Renal pelvis (tissue), 12 donors: ENCODE measurements at places on chromosomes 13 and 19. TPM values are rescaled to one million over a fixed set of nuclear protein-coding genes. Genes with fewer than 3 reads are reported as not detected.
A peak's percentile ranks its signal among the peaks of the same experiment; 100 is the strongest.

DNA sequence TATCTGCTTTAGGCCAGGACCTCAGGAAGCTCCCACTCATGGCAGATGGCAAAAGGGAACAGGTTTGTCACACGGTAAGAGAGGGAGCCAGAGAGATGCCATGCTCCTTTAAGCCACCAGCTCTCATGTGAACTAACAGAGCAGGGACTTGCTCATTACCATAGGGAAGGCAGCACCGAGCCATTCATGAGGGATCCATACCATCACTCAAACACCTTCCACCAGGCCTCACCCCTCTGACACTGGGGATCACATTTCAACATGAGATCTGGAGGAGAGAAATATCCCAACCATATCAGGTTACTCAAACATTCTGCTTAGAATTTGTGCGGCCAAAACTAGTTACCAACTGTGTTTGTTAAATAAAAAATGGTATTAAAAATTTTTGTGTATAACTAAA, 427.0 kb downstream of the UQCRFS1 start:
- DNase-seq = peak; percentile 34

DHDH gene
- 8.5 TPM for polyA plus RNA-seq

SIGLEC5 gene
- polyA plus RNA-seq = 0.26 TPM

ZNF69 gene
- 29.8 TPM for polyA plus RNA-seq

- DNase-seq = no peak
Observed at GRCh38 chr13:103358255-103358932, 292.2 kb upstream of the SLC10A2 start.

- no peak for DNase-seq
Observed at GRCh38 chr13:72700509-72700908, 26.9 kb downstream of the MZT1 start.

- no peak for DNase-seq
Observed at GRCh38 chr13:98945863-98946605, 31.8 kb downstream of the DOCK9 start.

DNA sequence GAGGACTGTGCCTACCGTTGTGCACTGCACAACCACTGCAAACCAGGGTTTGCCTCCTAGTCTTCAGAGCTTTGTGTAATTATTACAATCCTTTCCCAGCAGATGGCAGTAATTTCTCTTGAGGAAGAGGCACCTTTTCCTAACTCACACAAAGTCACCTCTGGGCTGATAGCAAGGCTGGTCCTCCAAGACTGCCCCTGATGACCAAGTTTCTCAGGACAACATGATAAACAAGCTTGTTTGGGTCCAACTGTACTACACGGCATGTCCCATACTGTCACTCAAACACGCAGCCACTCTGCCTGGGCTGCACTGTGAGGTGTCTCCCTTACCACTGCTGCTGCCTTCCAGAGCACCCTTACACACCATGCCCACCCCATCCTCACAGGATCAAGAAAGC, 39.3 kb downstream of the RFXAP start:
- DNase-seq = peak; percentile 57

PSG7 gene
- not detected for polyA plus RNA-seq

RHPN2 gene
- polyA plus RNA-seq = 16.5 TPM

LRRC4B gene
- polyA plus RNA-seq = 19.6 TPM

DNA sequence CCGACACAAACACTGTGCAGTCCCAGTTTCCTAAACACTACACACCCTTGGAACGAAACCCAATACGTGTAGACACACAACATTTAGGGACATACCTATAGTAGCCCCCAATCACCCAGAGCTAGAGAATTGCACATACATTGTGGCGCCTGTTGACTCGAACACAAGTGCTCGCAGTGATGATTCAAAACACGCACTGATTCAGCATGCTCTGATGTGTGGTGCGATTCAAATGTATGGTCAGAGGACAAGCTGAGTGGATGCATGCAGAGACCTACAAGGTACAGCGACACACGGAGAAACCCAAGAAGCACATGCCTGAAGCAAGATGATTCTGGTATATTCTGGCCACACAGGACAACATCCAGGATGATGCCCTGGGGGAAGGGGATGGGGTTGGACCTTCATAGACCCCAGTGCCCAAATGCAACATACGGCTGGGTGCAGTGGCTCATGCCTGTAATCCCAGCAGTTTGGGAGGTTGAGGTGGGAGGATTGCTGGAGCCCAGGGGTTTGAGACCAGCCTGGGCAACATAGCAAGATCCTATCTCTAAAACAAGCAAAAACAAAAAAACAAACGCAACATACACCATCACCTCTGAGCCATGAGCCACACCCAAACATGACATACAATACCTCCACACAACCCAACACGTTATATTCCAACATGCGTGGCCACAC, 997 bp upstream of the KCNN4 start:
- no peak for DNase-seq

PPM1N gene
- 0.56 TPM for polyA plus RNA-seq

GRCh38 chr13:45113233-45114224, 6.8 kb upstream of the GTF2F2 start:
- no peak for DNase-seq

- DNase-seq = no peak
Observed at GRCh38 chr19:50224986-50225747, 21.7 kb downstream of the MYH14 start.

PRTN3 gene
- polyA plus RNA-seq = 2.0 TPM

NKPD1 gene
- polyA plus RNA-seq = 0.19 TPM

GRCh38 chr19:16121141-16121540, 9.5 kb downstream of the RAB8A start:
- no peak for DNase-seq

DNA sequence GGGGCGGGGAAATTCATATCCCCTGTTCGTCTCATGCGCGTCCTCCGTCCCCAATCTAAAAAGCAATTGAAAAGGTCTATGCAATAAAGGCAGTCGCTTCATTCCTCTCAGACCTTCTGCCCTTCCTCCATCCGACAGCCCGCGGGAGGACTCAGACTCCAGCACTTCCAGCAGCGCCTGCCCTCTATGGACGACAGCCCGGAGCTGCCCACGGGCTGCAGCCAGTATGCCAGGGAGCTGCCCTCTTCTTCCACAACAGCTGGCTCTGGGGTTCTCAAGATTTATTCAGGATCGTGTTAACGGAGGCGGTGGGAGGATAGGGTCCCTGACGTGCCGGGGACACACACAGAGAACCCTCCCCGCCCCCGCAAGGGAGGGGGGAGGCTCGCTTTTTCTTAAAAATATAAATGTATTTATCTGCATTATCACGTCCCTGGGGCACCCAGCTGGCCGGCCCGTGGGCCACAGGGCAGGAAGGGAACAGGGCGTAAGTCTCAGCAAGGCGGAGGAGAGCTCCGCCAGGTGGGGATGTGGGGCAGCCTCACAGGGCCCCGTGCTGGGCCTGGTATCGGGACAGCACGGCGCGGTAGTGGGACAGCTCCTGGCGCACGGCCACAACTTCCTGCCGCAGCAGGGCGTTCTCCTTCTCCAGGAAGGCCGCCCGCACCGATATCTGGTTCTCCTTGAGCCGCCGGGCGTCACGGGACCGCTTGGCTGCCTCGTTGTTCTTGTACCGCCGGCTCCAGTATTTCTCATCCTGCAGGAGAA, 6.7 kb downstream of the DBP start:
- DNase-seq = no peak

ZNF468 gene
- 31.6 TPM for polyA plus RNA-seq

DNA sequence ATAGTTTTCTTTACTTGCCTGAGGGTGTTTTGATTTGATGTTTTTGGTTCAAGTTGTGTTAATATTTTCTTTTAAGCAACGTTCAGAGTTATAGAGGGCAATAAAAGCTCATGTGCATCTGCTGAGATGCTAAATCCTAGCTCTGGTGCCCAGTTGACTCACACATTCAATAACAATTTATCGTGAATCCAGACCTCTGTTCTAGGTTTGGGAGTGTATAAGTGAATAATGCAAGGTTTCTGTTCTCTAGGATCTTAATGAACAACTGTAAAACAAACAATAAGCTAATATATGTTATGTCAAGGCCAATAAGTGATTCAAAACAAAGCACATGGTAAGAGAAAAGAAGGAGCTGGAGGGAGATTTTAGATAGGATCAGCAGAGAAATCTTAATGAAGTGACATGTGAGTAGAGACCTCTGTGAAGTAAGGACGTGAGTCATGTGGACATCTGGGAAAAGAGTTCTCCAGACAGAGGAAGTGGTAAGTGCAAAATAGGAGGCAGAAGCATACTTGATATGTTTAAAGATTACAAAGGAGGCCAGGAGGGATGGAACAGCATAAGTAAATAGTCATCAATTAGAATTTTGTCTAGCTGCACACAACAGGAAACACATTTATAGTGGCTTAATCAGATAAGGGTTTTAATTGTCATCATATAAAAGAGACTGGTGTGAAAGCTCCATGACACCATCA, 278.5 kb upstream of the HTR2A start:
- DNase-seq = no peak

DNA sequence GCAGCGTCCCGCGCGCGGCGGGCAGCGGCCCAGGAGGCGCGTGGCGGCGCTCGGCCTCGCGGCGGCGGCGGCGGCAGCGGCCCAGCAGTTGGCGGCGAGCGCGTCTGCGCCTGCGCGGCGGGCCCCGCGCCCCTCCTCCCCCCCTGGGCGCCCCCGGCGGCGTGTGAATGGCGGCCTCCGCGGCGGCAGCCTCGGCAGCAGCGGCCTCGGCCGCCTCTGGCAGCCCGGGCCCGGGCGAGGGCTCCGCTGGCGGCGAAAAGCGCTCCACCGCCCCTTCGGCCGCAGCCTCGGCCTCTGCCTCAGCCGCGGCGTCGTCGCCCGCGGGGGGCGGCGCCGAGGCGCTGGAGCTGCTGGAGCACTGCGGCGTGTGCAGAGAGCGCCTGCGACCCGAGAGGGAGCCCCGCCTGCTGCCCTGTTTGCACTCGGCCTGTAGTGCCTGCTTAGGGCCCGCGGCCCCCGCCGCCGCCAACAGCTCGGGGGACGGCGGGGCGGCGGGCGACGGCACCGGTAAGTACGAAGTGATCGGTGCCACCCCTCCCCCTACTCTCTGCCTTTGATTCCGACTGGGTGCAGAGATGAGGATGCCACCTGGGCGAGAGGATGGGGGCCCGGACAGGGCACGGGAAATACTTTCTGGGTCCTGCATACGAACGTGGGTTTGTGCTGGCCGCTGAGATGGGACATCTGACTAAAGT, 874 bp downstream of the TRIM28 start:
- peak; percentile 62 for DNase-seq

GRCh38 chr13:20412691-20413355, 112.8 kb downstream of the CRYL1 start:
- no peak for DNase-seq

TEX26 gene
- 1.9 TPM for polyA plus RNA-seq

- peak; percentile 16 for DNase-seq
Observed at GRCh38 chr19:42115219-42115618, 17.0 kb downstream of the POU2F2 start.

GRCh38 chr13:49410006-49410405, 33.9 kb downstream of the CAB39L start:
- no peak for DNase-seq

GRCh38 chr13:83085186-83085900, 796.9 kb downstream of the SLITRK1 start:
- no peak for DNase-seq

DNA sequence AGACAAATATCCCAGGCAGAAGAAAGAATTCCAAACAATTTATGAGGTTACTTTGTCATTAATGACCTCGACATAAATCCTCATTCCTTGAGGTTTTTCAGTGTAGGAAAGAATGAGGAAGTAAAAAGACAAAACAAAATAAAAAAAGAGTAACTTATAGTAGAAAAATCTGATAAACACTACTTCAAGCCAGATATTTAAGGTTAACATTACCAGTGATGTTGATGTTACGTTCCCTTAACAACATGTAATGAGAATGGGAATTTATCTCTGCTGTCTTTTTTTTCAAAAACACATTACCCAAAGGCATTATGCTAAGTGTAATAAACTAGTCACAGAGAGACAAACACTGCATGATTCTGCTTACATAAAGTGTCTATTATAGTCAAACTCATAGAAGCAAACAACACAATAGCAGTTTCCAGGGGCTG, 935.1 kb downstream of the SLITRK1 start:
- DNase-seq = peak; percentile 16

DNA sequence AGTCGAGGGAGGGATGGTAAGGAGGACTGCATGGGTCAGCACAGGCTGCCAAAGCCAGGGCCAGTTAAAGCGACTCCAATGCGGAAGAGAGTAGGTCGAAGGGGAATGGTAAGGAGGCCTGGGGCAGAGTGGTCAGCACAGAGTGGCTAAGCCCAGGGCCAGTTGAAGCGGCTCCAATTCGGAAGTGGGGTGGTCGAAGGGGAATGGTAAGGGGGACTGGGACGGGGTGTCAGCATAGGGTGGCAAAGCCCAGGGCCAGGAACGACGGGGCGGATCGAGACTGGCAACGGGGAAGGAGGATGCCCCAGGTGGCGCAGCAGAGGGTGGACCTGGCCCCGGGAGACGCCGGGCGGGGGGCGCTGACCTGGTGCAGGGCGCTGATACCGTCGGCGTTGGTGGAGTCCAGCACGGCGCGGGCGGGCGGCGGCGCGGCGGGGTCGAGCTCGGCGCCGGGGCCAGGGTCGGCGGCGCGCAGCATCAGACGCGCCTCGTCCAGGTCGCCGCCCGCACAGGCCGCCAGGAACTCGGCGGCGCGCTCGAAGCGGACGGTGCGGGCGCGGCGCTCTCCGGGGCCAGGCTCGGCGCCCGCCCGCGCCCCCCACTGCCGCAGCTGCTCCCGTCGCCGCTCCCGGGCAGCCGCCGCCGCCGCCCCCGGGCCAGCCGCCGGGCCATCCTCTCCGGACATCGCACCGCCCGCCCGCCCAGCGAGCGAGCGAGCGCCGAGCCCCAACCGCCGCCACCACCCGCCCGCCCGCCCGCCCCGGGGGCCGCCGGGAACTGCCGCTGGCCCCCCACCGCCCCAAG, at the start of gene PPP1R12C:
Gene PPP1R12C (minus strand): TSS at position 779 of the 804 bp plus-strand sequence. CDS start 94 bp downstream, at position 685.
- DNase-seq = no peak

DNA sequence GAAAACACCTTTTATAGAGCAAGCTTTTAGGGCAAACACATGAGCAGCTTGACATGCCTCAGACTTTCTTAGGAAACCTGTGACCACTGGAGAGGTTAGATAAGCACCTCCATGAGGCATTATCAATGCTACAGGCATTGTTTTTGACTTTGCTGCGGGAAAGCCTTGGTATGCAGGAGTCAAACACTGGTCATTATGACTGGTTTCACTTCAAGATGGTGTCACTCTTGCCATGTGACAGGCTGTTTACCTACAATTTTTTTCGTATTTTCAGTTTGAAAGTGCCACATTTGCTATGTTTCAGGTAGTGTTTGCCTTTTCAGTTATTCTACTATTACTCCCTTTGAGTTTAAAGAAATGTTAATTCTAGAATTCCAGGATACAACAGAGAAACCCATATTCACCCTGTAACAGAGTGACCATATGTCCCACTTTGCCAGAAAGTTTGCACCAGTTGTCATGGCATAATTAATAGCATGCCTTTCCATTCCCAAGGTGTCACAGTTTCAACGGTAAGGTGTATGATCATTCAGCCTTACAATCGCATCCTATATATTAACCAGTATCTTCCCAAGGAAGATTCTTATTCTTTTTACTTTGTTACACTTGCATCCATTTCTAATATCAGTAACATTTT, 33.0 kb downstream of the USP12 start:
- no peak for DNase-seq

- DNase-seq = no peak
Observed at GRCh38 chr13:46352805-46353204, 34.2 kb downstream of the RUBCNL start.
